LNCaP clone FGC (cell line): ENCODE measurements at places on chromosomes 7 and 10.
A peak's percentile ranks its signal among the peaks of the same experiment; 100 is the strongest.

DNA sequence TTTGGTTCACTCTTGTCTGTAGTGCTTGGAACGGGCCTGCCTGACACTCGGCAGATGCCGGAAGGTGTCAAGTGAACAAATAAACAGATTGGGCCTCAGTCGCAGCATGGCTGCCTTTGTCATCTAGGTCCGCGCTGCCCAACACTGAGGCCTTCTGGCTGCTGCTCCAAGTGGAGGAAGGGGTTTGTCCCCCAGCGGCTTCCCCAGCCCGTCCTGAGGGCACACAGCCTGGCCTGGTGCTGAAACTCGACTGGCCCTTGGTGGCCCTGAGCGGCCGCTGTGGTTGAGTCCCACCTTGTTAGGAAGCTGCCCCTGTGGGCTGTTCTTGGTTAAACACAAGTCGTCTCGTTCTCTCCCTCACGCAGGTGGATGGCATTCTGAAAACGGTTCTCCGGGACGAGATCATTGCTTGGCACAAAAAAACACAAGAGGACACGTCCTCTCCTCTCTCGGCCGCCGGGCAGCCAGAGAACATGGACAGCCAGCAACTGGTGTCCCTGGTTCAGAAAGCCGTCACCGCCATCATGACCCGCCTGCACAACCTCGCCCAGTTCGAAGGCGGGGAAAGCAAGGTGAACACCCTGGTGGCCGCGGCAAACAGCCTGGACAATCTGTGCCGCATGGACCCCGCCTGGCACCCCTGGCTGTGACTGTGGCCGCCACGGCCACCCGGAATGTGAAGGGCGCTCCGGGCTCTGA, 132.1 kb downstream of the SMURF1 start:
- no peak for DNase-seq

DNA sequence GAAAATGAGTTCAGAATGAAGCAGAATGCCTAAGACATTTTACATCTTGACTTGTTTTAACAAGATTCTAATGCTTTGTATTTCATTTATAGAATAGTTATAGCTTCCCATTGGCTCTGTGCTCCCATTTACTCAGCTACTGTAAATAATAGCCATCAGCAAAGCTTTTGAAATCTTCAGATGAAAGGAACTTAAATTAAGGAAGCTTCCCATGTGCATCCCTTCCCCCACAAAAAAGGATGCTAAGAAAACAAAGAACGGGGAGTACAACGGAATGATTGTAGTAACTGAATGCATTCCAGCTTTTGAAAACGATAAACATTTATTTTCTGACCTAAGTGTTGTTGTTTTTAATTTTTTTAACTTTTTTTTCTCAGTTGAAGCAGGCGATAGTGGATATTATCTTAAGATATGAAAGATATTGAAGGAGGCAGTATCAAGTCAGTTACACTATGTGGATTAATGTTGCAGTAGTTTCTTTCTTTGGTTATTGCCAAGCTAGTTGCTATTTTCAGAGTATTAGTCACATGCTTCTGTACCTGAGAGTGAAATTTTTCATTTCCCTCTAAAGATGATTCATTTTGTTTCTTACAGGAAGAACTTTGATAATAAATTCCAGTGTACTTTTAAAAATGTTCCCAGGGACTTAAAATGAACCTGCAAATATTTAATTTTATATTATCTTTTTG, 129.2 kb downstream of the KCND2 start:
- DNase-seq, result no peak

- no peak for DNase-seq
These were observed 45.5 kb downstream of the MYOF start for GRCh38 chr10:93436591-93437085.

DNA sequence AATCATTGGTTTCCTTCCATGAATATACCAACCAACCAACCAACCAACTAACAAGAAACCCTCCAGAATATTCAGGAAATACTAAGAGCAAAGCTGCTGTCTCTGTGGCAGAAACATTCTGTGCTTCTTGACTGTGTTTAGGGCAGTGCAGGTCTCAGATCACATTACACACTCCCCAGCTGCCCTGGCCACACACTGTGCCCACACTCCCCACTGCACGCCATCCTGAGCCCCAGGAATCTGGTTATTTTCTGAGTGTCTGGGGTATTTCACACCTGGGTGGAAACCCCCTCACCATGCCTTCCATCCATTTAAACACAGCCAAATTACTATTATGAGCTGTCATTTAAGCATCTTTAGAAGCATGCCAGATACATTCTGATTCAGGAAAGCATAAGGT, 183.7 kb upstream of the ANK3 start:
- no peak for DNase-seq

GRCh38 chr10:7545792-7546191, 121.0 kb downstream of the ITIH5 start:
- no peak for DNase-seq

- no peak for DNase-seq
These were observed 23.7 kb upstream of the LRRN3 start for GRCh38 chr7:111067251-111067650.

GRCh38 chr7:100804681-100805431, 22.5 kb downstream of the EPHB4 start:
- no peak for DNase-seq

- no peak for DNase-seq
These were observed 62.5 kb downstream of the PWWP2B start for GRCh38 chr10:132459301-132460003.

- DNase-seq, result no peak
These were observed 68.1 kb downstream of the PDGFA start for GRCh38 chr7:451255-452225.

- no peak for DNase-seq
These were observed 136.7 kb upstream of the ZNF746 start for GRCh38 chr7:149633976-149634945.

GRCh38 chr7:108002726-108003598, at the start of gene LAMB1:
TSS of gene LAMB1 (minus strand) at chr7:108003161. CDS start at chr7:108002885, 276 bp downstream.
- no peak for DNase-seq

GRCh38 chr7:27608776-27609495, 53.7 kb downstream of the HIBADH start:
- no peak for DNase-seq

DNA sequence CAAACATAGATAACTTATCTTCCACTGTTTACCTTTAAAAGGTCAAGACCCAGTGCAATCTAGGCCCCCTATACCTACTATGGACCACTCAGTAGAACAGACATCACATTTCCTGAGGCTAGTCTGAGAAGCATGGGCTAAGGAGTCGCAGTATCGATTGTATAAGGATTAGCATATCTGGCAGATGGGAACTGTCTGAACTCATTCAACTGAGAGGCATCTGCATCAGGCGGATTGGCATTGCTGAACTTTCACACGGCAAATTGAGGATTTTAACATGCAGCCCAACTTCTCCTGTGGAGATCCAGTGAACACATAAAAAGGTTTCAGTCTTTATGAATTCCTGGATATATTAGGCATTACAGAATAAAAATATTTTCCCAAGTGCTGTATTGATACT, 89.1 kb upstream of the LRGUK start:
- DNase-seq, result no peak

DNA sequence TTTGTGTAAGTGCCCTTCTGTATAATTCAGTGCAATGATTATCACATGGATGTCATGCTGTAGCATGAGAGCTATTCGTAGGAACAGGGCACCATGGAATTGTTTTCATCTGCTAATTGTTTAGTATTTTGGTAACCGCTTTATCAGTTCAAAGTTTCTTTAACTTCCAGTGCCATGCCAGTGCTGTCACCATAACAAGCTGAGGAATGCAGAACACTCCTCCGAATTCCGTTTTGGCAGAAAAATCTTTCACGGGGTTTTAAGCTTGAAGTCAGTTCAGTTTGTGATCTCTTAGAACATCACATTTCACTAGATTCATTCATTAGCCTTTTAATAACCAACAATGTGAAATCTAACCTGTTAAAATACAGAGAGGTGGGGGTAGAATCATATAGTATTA, 117.2 kb upstream of the SEMA3C start:
- no peak for DNase-seq

DNA sequence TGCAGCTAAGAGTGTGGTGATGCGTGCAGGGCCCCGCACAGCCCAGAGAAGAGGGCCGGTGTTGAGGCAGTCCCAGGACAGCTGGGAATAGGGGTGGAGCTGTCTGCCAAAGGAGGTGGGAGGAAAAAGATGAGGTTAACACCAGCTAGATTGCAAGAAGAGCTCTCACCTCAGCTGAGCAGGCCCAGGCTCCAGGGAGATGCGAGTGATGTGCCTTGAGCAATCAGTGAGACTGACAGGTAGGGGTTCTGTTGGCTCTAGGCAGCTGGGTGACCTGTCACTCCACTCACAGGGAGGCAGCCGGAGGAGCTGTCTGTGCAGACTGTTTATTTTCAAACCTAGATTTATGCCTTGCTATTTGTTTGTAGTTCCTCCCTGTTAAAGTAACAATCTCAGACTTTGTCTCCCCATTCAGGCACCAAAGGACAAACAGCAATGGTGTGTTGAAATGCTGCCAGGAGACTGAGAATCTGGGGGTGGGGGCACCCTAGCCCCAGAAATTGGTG, 205.1 kb upstream of the CXCL12 start:
- no peak for DNase-seq

- no peak for DNase-seq
These were observed 33.7 kb upstream of the C7orf33 start for GRCh38 chr7:148556892-148557291.

DNA sequence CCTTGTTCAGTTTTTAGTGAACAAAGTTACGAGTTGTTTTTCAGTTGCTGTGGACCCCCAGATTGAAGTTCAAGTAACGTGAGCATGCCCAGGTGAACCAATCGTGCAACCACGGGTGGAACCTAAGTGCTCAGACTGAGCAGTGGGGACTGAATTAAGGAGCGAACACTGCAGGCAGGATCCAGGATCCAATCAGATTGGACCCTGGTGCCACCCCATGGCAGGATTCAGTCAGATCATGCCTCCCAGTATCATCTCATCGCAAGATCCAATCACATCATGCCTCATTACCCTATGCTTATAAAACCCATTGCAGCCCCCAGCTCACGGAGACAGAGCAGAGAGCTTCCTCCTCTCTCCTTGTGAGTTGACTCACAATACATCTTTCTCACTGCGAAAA, 80.9 kb downstream of the PFKFB3 start:
- DNase-seq, result no peak

DNA sequence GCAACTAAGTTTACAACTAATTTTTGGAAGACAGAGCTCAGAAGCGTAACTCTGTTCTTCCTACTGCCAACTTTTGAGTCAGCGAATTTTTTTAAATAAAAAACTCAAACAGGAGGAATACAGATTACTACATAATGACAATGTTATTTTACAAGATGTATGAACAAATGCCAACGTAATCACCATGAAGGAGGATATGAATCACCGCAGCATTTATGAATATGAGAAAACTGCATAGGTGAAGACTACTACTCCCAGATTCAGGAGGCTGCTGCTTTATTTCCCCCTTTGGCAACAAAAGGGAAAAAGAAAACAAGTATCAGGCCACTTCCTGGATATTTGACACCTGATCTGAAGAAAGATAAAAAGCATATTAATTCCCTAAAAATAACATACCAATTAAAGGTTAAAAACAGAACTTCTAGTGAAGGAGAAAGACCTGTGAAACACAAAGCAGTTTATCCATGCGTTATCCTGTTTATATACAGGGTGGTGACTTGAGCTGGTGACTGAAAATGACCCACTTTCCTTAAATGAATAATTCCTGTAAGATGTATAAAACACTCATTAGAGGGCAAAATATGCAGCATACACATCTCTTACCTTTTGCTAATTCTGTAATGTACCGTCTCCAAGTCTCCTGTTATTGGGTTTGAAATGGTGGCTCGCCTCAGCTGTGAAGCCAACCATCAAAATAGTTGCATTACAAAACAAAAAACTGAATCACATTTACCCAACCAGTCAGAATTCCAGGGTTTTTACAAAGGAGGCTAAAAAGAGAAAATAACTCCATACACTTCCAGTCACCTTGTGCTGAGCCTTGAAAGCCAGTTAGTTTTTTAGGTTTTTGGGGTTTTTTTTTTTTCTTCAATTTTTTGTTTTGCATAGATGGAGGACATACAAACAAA, 52.0 kb downstream of the P4HA1 start:
- DNase-seq, result peak; percentile 54

GRCh38 chr10:20630092-20630643, 266.9 kb downstream of the NEBL start:
- DNase-seq, result no peak

DNA sequence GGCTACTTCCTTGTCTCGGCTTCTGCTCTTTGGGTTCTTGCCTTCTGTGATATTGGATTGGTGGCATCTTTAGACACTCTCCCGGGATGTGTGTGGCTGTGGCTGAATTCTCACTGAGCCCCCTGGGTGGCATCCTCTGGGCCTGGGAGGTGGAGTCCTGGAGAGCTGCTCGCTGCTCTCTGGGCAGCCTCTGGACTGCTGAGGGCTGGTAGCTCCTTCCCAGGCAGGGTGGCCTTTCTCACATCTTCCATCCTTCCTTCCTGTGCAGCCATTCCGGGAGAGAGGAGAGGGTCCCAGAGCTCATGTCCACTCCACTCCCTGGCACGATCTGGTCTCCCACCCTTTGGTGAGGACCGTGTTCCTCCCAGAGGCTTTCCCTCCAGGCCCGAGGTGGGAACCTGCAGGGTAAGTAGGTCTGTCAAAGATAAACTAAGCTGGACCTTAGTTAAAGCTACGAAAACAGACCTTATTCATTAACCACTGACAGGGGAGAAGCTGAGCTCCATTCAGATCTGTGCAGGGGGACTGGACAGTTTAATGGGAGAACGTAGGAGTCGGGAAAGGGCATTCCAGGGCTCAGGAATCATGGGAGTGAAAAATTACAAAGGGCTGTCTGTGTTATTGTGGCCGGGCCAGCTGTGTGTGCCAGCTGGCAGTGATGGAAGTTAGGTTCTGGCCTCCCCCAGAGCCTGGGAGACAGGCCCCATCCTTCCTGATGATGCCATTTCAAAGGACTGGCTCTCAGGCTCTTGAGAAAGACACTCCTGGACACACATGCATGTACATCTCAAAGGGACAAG, 8.7 kb downstream of the ATP6V0E2 start:
- no peak for DNase-seq

GRCh38 chr10:132030898-132031463, 34.8 kb upstream of the JAKMIP3 start:
- DNase-seq, result no peak

DNA sequence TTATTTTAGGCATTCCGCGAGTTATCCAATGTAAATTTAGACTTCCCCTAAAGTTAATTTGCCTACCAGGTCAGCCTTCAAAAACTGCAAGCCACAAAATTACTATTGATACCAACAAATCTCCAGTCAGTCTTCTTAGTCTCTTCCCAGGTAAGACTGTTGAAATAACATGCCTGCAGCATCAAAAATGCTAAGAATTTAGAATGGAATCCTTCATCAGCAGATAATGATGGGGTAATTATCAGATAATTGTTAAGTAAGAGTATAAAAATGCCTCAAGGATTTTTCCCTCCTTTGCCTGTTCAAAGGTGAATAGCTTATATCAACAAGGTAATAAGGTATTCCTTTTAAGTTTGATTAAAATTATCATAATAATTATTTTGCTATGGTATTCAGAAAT, 228.5 kb downstream of the BBS9 start:
- no peak for DNase-seq

DNA sequence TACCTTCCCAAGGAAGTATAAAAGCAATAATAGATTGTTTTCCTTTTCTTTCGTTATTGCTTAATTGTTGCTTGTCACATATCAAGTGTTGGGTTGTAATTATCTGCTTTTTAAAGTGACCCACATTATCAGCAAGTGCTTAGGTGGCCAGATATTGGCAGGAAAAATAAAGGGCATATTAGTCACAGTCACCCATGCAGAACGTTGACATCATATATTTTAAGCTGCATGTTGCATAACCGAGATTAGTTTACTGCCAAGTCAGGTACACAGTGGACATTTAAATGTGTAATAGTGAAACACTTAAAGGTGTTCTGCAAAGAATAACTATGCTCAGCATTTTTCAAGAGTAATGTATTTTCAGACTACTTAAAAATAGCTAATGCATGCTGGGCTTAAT, 11.4 kb downstream of the NEBL start:
- peak; percentile 70 for DNase-seq

- no peak for DNase-seq
These were observed 31.3 kb downstream of the CH25H start for GRCh38 chr10:89175816-89176215.
